Muscle of arm (tissue), 14 donors: ENCODE measurements at places on chromosomes 2 and 18. TPM values are rescaled to one million over a fixed set of nuclear protein-coding genes. Genes with fewer than 3 reads are reported as not detected.

- peak; percentile 88 for DNase-seq
These were observed at the start of gene OST4 for GRCh38 chr2:27071277-27071989. Gene OST4 (minus strand): TSS chr2:27071654.

DNA sequence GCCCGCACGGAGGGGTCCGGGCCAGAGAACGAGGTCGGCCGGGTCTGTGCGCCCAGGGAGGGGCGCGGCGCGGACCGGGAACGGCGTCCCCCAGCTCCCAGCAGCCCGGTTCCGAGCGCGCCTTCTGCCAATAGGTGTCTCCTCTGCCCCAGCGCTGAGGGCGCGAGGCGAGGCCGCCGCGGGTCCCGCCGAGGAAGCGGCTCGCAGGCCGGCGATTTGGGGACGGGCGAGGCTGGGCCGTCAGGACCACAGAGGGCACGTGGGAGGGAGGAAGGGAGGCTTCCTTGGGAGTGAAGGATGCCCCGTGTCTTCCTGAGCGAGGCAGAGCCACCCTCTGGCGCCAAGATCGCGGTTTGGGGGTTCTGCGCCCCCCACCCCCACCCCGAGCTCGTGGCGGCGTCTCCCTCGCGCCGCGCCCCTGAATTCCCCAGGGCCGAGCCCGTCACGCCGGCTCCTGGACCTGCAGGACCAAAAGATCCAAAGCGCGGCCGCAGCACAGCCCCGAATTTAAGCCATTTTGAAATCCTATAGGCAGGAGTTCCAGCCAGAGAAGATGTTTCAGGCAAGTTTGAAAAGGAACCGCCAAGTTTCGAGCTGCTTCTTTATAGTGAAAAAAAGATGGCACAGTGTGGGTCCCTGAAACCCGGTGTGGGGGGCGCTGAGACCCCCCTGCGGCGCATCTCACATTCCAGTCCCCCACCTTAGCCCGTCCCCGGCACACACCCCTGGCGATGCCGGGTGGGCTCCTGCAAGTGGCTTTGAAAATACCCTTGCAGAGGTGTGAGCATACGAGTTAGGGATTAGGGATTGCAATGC is 909 bp downstream of the NFATC1 start:
- DNase-seq: no peak

RUFY4 gene
- not detected for polyA plus RNA-seq

DNA sequence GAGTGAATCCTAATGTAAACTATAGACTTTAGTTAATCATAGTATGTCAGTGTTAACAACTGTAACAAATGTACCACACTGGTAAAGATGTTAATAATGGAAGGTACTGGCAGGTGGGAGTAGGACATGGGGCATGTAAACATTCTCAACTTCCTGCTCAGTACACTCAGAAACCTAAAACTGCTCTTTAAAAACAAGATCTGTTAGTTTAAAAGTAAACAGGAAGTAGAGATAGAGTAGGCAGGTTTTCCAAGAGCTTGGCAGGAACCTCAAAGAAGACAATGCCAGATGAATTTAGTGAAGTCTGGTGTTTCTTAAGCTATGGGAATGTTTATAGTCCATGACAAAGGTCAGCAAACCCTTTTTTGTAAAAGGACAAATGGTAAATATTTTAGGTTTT is 46.6 kb downstream of the CCDC138 start:
- DNase-seq: no peak

LYPD6 gene
- polyA plus RNA-seq: 2.6 TPM

- DNase-seq: no peak
These were observed 60.5 kb downstream of the AGAP1 start for GRCh38 chr2:235554385-235554784.

- no peak for DNase-seq
These were observed 151.6 kb downstream of the MREG start for GRCh38 chr2:215861607-215862350.

DNA sequence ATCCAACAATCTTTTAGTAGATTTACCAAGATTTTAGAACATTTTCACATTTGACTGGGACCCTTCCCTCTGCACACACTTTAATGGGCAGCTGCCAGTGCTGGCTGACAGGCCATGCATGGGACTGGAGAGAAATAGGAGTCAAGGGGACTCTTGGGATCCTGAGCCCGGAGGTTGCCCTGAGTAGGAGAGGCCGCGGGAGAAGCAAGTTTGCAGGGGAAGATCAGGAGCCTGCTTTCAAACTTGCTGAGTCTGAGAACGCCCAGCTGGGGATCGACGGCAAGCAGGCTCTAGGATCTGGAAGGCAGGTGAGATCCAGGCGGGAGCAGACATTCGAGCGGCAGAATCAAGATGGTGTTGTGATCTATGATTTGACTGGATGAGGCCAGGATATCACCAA is 186.1 kb downstream of the HDAC4 start:
- no peak for DNase-seq

CTLA4 gene
- 0.37 TPM for polyA plus RNA-seq

DNA sequence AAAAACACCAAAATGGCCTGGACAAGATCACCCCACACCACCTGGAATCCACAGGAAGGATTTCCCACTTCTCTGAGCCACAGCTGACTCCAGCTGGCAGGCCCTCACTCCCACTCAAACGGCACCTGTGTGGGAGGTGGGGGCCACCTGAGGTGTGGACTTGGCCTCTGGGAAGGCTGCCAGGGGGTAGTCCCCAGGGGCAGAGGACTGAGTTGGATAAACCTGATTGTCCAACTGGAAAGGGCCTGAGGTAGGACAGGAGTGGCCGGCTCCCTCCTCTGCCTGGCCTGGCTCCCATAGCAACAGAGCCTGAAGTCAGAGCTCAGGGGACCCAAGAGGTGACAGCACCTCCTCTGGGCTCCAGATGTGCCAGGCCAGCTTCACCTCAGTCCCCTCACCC is 300.2 kb downstream of the CELF4 start:
- no peak for DNase-seq

DNA sequence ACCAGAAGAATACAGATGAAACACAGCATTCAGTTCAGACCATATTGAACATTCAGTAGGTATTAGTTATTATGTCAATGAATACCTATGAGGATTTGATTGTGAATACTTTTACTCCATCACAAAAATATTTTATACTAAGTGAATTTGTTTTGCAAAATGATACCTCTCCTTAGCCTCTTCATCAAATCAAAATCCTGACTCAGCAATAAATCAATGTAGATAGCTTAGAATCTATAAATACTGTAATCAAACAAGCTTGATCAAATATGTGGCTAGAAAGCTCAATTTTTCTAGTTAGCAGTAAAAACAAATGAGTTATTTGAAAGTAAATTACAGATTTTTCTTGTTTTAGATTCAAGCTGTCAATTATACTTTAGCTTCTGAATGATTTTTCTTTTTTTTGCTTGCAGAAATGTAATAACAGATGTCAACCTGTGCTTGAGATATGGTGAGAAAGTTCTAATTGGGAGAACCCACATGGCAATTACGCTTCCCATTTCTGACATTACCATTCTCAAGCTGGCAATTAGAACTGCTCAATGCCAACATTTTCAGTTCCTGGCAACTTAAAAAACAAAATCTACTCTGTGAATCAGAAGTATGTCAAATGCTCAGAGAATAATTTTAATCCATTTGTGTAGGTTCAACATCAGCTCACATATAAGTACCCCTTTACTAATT is 109.6 kb downstream of the PRELID3A start:
- DNase-seq: no peak

GRCh38 chr2:16155366-16155765 is 215.0 kb downstream of the MYCN start:
- DNase-seq: no peak

DNA sequence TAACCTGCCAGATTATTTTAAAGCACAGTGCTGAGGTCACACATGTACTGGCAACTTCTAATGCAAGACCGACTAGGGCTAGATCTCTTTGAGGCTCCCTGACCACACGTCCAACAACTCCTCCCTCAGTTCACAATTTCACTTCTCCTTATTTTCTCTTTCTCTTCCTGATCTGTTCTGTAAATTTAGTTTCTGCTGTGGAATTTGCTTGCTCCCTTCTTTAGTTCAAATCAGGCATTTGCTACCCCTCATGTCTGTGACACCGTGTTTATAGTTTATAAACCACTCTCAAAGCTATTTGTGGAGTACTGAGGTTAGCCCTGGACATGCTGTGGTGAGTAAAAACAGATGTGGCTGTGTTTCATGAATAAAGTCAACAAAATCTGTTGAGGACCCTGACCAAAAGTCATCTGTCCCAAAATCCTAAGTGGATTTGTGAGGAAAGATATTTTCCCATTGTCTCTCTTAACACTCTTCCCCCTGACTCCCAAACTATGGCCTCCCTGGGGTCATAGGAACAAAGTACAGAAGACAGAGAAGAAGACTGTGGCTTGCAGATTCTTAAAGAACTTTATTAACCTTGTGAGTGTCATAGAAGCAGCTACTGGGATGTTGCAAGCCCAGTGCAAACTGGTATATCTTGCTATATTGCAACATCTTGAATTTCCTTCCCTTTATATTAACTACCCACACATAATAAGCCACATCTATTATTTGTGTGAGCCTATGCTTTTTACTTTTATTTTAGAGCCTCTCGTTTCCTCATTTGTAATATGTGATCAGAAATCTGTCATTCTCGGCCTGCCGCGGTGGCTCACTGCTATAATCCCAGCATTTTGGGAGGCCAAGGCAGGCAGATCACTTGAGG is 3.5 kb upstream of the NAGK start:
- no peak for DNase-seq

DNA sequence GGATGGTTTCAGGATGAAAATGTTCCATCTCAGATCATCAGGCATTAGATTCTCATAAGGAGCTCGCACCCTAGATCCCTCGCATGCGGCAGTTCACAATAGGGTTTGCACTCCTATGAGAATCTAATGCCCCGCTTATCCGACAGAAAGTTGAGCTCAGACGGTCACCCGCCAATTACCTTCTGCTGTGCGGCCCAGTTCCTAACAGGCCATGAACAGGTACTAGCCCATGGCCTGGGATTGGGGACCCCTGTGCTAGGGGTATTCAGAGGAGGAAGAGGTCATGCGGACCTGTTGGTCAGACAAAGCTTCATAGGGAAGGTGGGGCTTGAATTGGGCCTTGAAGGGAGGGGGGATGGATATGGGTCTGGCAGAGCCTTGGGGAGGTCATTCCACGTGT is 4.4 kb upstream of the BUB1 start:
- DNase-seq: no peak

- DNase-seq: peak; percentile 51
These were observed 213.0 kb downstream of the PIEZO2 start for GRCh38 chr18:10936176-10937053.

DNA sequence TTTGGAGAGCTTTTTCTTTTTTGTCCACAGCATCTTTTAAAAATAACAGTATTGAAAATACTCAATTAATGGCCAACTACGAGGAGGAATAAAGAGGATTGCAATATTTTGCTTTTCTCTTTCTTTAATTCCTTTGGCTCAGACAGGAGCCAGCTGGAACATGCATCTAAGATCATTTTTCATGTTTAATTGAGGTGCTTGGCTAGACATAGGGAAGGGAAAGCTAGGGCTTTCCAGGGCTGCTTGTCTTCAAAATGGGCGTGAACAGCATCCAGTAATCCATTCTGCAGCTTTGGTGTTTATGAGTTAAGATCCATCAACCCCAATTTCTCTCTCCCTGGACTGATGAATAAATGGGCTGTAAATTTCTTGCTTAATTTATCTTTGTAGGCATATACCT is 323.0 kb downstream of the PTPRM start:
- DNase-seq: peak; percentile 61

OXER1 gene
- polyA plus RNA-seq: 9.1 TPM

- DNase-seq: no peak
These were observed 11.7 kb upstream of the ACYP2 start for GRCh38 chr2:54103454-54104314.

CLEC4F gene
- 0.08 TPM for polyA plus RNA-seq

DNA sequence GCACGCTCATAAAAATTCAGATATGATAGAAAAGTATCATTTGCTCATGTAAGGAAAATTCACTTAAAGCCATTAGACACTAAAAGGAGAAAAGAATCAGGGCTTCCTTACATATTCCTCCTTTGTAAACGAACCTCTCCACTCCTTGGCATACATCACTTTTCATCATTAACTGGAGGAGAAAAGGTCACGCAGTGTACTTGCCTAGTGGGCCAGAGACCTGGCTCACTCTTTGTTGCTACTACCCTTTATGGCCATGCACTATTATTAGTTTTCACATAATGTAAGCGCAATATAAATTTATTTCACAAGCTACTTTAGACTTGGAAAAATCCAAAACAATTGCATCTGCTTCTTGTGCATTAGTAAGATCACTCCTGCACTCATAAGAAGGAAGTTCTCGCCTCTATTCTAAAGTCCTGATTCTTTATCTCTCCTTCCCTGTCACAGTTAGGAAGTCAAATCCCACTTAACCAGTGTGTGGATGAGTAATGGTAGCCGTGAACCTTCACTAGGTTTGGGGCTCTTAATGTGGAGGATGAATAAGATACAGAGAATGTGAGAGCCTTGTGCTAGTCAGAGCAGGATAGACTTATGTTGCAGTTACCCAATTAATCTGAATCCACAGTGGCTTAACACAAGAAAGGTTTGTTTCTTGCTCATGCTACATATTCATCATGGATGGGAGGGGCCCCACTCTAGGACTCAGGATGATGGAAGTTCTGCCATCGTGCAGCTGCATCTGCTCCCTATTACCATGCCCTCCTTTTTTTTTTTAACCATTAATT is 115.0 kb upstream of the GLS start:
- DNase-seq: no peak

ACVR1C gene
- polyA plus RNA-seq: 0.24 TPM

- no peak for DNase-seq
These were observed 9.8 kb downstream of the HNRNPLL start for GRCh38 chr2:38592951-38593350.

DNA sequence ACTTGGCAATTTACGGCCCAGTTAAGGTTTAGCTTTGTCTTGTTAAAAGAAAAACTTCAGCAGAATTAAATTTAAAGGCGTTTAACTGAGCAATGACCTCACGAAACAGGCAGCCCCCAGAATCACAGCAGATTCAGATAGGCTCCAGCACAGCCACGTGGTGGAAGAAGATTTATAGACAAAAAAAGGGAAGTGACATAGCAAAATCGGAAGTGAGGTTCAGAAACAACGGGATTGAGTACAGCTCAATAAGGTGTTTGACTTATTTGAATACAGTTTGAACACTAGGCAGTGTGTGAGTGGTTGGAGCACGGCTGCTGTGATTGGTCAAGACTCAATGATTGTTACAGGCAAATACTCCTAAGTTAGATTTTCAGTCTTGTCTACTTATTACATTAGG is 79.8 kb downstream of the MOGAT1 start:
- DNase-seq: no peak

STAT1 gene
- polyA plus RNA-seq: 37.7 TPM
